ENCODE measurements at places on chromosomes 12 and 14. TPM values are rescaled to one million over a fixed set of nuclear protein-coding genes. Genes with fewer than 3 reads are reported as not detected.

The CLECL1 gene
- 6.3 TPM for total RNA-seq

GRCh38 chr14:52131640-52132320, 62.9 kb upstream of the NID2 start:
- DNase-seq, result no peak

GRCh38 chr14:30621354-30621939, 672 bp upstream of the SCFD1 start:
- peak; percentile 77 for DNase-seq

DNA sequence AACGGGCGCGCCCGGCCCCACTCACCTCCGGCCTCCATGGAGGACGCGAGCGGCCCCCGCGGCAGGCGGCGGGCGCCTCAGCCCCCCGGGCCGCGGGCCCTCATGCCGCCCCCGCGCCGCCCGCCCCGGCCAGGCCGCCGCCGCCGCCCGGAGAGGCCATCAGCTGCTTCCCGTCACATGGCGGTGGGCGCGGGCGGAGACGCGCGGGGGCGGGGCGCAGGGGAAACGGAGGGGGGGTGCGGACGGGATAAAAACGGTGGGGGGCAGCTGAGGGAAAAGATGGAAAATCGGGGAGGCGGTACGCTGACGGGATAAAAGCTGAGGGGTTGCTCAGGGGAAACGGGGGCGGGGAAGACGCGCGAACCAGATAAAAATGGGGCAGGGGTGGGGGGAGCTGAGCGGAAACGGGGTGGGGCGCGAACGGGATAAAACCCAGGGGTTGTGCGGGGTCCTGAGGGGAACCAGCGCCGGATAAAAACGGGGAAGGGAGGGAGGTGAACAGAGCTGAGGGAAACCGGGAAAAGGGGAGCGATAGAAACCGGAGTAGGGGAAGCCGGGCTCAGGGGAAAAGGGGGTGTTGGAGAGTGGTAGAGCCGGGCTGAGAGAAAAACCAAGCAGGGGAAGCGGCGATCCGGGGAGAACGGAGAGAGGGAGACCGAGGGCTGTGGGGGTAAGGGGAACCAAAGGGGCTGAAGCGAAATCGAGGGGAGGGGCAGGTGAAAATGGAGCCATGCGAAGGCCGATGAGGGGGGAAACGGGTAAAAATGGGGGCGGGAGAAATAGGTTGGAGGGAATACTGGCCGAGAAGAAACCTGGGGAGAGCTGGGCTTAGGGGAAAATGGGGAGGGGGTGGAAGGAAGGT, at the start of gene WSB2:
Gene WSB2 (minus strand): TSS at position 169 of the 862 bp plus-strand sequence. CDS start 131 bp downstream, at position 38.
- DNase-seq, result peak; percentile 93

The NFE2 gene
- total RNA-seq, result 76.2 TPM

The GARIN6 gene
- total RNA-seq, result not detected

- no peak for DNase-seq
Measured at GRCh38 chr12:114669401-114670290, 14.3 kb downstream of the TBX3 start.

GRCh38 chr12:106740818-106741217, 33.7 kb upstream of the RIC8B start:
- no peak for DNase-seq

The AMN gene
- total RNA-seq, result 2.2 TPM

DNA sequence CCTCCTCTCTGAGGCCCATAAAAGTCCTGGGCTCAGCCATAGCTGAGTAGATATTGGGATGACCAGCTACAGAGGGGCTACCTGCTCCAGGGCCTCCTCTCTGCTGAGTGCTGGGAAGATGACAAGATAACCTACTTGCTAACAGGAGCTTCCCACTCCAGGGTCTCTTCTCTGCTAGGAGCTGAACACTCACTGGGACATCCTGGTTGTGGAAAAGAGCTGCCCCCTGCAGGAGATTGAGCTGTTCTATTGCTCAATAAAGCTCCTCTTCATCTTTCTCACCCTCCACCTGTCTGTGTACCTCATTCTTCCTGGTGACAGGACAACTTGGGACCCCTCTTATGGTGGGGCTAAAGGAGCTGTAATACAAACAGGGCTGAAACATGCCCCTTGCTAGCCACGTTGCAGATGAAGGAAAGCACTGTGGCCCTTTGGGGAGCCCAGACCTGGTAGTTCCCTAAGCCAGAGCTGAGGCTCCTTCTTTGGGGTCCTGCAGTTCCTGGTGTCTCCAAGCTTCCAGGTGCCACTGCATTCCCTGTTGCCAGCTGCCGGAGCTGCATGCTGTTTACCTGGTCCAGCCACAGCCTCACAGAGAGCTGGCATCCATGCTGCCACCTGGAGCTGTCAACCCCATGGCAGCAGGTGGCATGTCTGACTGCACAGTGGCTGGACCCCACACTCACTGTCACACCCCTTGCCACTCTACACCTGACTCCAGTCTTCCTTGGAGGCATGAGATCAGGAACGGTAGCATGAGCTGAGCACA, 598.5 kb upstream of the LMO3 start:
- no peak for DNase-seq

The ZDHHC22 gene
- not detected for total RNA-seq

GRCh38 chr12:51837286-51837685, 11.2 kb downstream of the FIGNL2 start:
- DNase-seq, result no peak

The PPP1R36 gene
- total RNA-seq, result 1.0 TPM

The ADGRD1 gene
- 5.6 TPM for total RNA-seq

- peak; percentile 37 for DNase-seq
Measured at GRCh38 chr12:19402743-19403431, 36.4 kb upstream of the AEBP2 start.

The TMEM30B gene
- total RNA-seq, result 0.46 TPM

DNA sequence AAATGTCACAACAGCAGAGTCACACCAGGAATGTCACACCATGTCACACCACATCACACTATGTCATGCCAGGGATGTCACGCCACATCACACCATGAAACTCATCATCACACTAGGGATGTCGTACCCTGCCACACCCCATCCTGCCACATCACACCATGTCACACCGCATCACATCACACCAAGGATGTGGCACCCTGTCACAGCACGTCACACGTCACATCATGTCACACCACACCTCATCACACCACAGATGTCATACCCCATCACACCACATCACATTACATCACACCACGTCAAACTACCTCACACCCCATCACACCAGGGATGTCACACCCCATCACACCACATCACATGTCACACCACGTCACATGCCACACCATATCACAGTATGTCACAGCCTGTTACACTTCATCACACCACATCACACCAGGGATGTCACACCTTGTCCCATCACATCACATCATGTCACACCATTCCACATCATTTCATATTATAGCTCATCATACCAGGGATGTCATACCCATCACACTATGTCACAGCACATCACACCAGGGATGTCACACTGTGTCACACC, 90.9 kb downstream of the TMEM121 start:
- DNase-seq, result no peak

GRCh38 chr12:51976376-51977160, 25.1 kb downstream of the ACVR1B start:
- DNase-seq, result no peak

The DDN gene
- total RNA-seq, result 0.15 TPM

DNA sequence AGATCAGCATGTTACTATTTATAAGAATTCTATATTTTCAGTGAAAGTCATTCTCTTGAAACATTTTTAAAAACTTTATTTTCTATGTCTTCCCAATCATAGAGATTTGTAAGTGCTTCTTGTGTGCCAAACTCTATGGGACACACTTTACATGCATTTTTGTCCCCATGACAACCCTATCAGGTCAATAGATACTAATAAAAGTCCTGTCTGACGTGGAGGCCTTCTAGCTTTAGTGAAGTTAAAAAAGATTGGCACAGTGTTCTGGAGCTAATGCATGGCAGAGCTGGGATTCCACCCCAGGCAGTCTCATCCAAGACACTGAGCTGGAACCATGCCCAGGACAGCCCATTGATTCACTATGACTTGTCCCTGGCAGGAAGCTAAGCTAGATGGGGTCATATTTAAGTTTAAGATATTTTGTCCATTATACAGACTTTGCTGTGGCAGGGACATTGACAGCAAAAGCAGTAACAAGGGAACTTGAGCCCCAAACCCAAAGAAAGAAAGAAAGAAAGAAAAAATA, 28.1 kb downstream of the TTC6 start:
- DNase-seq, result no peak

DNA sequence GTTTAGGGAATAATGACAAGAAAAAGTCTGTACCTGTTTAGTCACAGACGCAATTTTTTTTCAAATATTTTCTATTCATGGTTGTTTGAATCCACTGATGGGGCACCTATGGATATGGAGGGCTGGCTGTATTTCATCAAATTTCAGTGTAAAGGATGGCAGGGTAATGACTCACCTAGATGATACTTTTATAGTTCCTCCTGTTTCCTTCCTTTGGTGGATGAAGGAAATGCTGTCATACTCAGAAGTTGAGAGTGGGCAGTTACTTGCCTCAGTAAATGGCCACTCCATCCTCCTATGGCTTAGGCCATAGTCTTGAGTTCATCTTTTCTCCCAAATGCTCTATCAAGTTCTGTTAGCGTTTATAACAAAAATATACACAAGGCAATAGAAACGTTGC, 18.9 kb upstream of the C12orf71 start:
- no peak for DNase-seq

The IL26 gene
- total RNA-seq, result not detected

Measured in spleen (tissue), 13 donors.